ENCODE measurements at places on chromosomes 6 and 20.

GRCh38 chr6:18171871-18172270, 16.6 kb downstream of the KDM1B start:
- no peak for DNase-seq

- peak; percentile 24 for DNase-seq
These were observed 79.0 kb downstream of the NRSN1 start for GRCh38 chr6:24205020-24205492.

DNA sequence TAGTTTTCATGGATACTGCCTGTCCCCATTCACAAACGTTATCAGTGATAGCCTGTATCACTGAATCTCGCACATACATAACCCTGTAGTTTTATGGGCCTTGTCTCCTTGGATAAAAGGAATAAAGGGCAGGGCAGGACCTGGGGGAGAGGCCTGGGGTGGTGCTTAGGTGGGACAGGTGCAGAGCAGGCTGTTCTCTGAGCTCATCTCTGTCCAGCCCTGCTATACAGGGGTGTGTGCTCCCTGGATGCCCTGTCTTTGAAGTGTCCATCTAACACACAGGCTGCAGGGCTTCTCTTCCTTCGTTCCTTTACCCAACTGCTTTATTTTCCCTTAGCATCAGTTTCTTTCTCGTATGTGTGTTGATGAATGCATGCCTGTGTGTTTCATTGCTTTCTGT, 26.4 kb downstream of the BRPF3 start:
- no peak for DNase-seq

- DNase-seq: no peak
These were observed 158.5 kb downstream of the SASH1 start for GRCh38 chr6:148501178-148501590.

DNA sequence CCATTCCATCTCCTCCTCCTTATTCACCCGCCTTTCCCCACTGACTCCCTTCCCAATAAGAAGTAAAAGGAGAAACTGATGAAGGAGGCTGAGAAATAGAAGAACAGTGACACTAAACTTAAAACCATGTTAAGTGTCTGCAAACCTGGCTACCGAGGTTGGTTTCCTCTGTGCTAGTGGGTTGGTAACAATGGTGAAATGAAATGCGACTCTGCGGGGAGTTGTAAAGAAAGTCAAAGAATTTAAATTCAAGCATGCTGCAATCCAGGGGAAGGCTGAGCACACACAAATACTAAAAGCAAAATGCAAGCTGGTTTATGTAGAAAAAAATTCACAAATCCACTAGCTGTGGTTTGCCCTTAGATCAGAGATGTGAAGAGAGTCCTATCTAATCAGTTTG, 155.2 kb upstream of the PDE10A start:
- DNase-seq: no peak

GRCh38 chr20:25389858-25390537, 637 bp downstream of the ABHD12 start:
- DNase-seq: peak; percentile 66
